ENCODE measurements at places on chromosomes 1 and 21. TPM values are rescaled to one million over a fixed set of nuclear protein-coding genes. Genes with fewer than 3 reads are reported as not detected.

The IRF6 gene
- total RNA-seq: 0.11 TPM

The ANGPTL3 gene
- total RNA-seq: not detected

The HES2 gene
- total RNA-seq: not detected

The EDN2 gene
- total RNA-seq: not detected

GRCh38 chr1:218880484-218881060, 293.1 kb upstream of the LYPLAL1 start:
- no peak for DNase-seq

GRCh38 chr1:78758506-78758905, 108.9 kb downstream of the IFI44 start:
- DNase-seq: no peak

- peak; percentile 55 for DNase-seq
Observed at GRCh38 chr1:6962996-6963911, 178.0 kb downstream of the CAMTA1 start.

DNA sequence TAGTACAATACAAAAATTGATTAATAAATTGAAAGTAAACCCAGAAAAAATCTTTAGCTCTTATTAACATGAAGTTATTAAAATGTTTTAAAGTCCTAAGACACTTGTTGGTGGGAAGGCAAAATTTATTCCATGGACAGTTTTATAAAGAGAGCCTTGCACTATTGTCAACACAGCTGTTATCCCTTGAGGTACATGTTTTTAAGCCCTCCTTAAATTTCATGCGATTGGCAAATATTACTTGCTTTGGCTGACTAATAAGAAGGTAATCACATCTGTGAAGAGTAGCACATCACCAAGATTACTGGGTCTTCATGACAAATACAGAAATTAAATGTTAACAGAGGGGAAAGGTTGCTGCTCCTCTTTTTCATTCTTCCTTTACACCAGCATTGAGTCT, 611.1 kb downstream of the BRINP3 start:
- no peak for DNase-seq

- no peak for DNase-seq
Observed at GRCh38 chr1:53470584-53470983, 11.4 kb downstream of the DMRTB1 start.

GRCh38 chr21:46598581-46599572, 6.0 kb downstream of the S100B start:
- DNase-seq: no peak

GRCh38 chr21:17402937-17403336, 109.9 kb upstream of the CXADR start:
- DNase-seq: no peak

DNA sequence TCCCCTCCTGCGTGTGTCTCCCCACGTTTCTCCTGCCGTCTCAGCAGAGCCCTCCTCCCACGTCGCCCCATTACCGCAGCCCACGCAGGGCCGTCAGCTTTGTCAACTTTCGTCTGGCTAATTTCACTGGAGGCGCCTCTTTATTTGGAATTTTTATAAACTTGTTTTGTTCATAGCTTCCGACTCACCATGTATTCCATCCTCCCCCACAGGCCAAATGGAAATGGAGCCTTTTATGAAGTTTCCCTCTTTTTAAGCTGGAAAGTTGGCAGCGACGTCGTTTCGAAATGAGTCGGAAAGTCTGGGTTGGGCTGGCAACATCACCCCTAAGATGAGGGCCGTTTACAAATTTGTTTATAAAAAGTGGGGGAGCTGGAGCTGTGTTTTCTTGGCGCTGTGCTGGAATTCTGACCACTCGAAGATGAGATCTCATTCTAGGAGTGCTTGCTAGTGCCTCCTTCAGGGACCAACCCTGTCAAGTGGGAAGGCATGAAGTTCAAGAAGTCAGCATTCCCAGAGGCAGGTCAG, 23.7 kb upstream of the SLC45A1 start:
- no peak for DNase-seq

GRCh38 chr1:185526344-185527307, 207.6 kb upstream of the HMCN1 start:
- no peak for DNase-seq

- DNase-seq: no peak
Observed at GRCh38 chr21:43287795-43288755, 119.3 kb downstream of the CRYAA start.
